GM12864 (cell line): ENCODE measurements at places on chromosomes 11 and 22.

- no peak for DNase-seq
Observed at GRCh38 chr22:36134182-36134581, 26.4 kb downstream of the APOL3 start.

DNA sequence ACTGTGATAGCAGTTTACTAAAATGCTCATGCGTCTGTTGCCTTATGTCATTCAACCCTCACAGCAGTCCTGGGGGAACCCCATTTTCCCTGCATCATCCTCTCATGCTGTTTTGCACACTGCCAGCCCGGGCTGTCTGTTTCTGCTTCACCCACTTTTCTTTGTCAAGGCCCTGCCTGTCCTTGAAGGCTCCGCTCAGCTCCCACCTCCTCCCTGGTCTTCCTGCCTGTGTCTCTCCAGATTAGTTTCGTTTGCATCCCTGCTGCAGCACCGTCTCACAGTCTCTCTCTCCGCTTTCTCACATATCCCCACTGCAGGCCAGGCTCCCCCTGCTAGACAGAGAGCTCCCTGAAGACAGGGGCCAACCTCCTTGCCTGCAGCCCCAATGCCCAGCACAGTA lies 29.9 kb downstream of the SERPINH1 start:
- DNase-seq, result no peak

DNA sequence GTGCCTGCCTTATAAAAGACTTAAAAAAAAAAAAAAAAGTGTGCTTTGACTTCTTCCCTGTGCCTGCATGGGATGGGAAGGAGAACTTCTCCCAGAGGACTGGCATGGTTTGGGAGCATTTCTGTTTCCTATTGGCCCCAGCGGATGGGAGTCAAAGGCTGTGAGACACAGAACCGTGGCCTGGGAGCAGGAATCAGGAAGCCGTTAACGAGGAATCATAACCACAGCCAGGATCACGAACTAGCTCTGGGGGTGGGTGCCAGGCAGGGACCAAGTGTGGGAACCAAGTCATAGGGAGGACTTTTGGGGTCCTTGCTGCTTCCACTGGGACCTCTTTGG lies 526 bp downstream of the C1QTNF6 start:
- DNase-seq, result no peak

DNA sequence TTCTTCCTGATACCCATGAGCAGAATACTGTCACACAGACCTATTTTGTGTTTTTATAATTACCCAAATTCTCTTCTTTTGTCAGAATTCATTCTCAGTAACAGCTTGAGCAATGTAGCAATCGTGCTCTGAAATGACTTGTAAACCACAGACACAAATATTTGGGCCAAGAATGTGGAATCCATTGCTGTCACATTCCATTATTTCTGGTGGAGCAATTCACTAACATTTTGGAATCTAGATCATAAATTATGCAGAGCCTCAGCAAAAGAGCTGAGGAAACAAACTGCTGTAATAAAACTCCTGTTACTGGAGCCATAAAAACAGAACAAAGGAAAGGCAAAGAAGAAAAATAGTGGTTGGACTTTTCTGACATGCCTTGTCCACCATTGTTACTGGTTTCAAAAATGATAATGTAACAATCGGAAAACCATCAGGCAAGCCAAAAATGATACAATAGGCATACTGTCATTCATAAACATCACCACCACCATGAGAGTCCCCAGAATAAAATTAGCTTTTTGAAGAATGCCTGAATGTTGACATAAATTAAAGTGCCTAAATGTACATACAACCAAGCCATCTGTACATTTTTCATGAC lies 223.4 kb upstream of the PITPNB start:
- no peak for DNase-seq

DNA sequence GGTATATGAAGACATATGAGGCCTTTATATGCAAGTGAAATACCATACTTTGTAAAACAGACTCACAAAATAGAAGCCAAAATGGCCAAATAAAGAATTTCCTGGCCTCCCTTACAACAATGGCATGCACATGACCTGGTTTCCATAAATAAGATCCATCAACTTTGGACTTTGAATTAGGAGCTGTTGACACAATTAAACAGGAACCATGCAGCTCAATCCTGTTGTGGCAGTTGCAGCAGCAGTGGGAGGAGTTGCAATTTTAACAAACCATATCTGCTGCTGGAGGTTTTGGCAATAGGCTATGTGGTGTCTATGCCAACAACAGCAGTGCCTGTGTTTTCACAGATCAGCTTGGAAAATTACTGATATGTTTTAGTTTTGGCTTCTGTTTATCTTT lies 818.6 kb downstream of the FAM181B start:
- DNase-seq, result no peak
